ENCODE measurements at places on chromosomes 2 and 18. TPM values are rescaled to one million over a fixed set of nuclear protein-coding genes. Genes with fewer than 3 reads are reported as not detected.

GRCh38 chr2:136257893-136258292 is 139.9 kb upstream of the CXCR4 start:
- no peak overlapping the region for H3K4me3 ChIP-seq
- H3K27ac ChIP-seq: no peak overlapping the region
- peaks cover 2% of the 10 kb centered on the region for H3K4me1 ChIP-seq
- peaks cover 4% of the 10 kb centered on the region for H3K36me3 ChIP-seq

DNA sequence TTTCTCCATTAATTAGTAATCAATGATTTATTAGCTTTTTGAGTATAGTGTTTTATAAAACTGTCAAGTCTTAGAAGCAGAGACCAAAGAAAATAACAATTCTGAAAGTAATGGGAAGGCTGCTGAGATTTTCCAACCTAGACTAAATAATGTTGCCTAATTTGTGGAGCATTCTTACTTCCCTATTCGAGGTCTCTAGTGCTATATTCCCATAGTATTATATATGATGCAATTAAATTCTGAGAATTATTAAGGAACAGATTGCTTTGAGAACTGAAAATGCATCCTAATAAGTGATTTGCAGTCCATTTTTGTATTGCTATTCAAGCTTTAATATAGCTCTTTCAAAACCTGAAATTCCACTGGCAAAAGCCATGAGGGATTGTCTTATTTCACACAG is 27.7 kb upstream of the DOCK10 start:
- H3K4me1 ChIP-seq: peaks cover 14% of the 10 kb centered on the region
- H3K27me3 ChIP-seq: no peaks in the 10 kb centered on the region
- H3K36me3 ChIP-seq: peaks cover 25% of the 10 kb centered on the region
- H3K4me3 ChIP-seq: no peak overlapping the region

Gene DNAJC5G
- not detected for total RNA-seq

GRCh38 chr2:200930947-200931626 is 32.4 kb downstream of the ORC2 start:
- H3K27me3 ChIP-seq: no peaks in the 10 kb centered on the region
- peaks cover 34% of the 10 kb centered on the region for H3K36me3 ChIP-seq
- H3K4me1 ChIP-seq: no peaks in the 10 kb centered on the region
- no peak overlapping the region for H3K27ac ChIP-seq

GRCh38 chr18:25834061-25834460 is 256.4 kb downstream of the SS18 start:
- no peak for DNase-seq
- no peaks in the 10 kb centered on the region for H3K27me3 ChIP-seq
- no peaks in the 10 kb centered on the region for H3K36me3 ChIP-seq
- no peaks in the 10 kb centered on the region for H3K4me1 ChIP-seq
- no peak overlapping the region for H3K27ac ChIP-seq

- peaks cover 9% of the 10 kb centered on the region for H3K27me3 ChIP-seq
- no peaks in the 10 kb centered on the region for H3K36me3 ChIP-seq
- DNase-seq: no peak
- no peak overlapping the region for H3K27ac ChIP-seq
- H3K4me1 ChIP-seq: no peaks in the 10 kb centered on the region
- no peak overlapping the region for H3K4me3 ChIP-seq
Observed at GRCh38 chr2:179311101-179311500, 46.5 kb upstream of the SESTD1 start.

GRCh38 chr2:181174611-181175580 is 194.5 kb downstream of the UBE2E3 start:
- no peak overlapping the region for H3K4me3 ChIP-seq
- no peaks in the 10 kb centered on the region for H3K27me3 ChIP-seq
- no peak overlapping the region for H3K27ac ChIP-seq
- peaks cover 32% of the 10 kb centered on the region for H3K36me3 ChIP-seq
- H3K4me1 ChIP-seq: peaks cover 48% of the 10 kb centered on the region

Gene MC4R
- not detected for total RNA-seq

Gene UGT1A5
- total RNA-seq: not detected

DNA sequence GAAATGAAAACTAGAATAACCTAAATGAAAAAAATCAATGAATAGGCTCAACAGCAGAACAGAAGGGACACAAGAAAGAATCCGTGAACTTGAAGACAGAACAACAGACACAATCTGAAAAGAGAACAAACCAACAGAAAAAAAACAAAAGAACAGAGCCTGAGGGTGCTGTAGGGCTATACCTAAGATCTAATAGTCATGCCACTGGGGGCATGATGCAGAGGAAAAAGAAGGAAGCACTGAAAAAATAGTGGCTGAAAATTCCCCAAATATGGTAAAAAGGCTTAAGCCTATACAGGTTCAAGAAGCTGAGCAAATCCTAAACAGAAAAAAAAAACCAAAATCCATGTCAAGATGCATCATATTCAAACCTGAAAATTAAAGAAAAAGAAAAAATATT is 50.3 kb downstream of the KANSL3 start:
- peaks cover 48% of the 10 kb centered on the region for H3K36me3 ChIP-seq
- H3K27ac ChIP-seq: peak overlapping the region; percentile 57
- H3K4me3 ChIP-seq: no peak overlapping the region
- no peaks in the 10 kb centered on the region for H3K27me3 ChIP-seq

DNA sequence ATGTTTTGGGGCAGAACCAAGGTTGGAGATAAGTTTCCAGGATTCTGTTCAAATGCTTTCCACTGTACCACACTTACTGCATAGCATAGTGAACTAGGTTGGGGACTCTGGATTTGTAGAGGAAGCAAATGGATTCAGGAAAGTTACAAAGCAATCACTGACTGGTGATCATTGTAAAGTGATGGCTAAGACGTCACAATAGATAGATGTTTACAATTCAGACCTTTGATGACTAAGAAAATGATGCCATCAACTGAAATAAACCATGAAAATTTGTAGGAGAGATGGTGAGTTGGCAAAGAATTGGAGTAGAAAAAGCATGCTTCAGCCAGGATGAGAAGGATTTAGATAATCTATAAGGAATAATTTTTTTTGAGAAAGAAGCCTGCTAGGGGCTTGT is 178.0 kb downstream of the UBE2E3 start:
- no peak overlapping the region for H3K27ac ChIP-seq
- H3K4me3 ChIP-seq: no peak overlapping the region
- H3K4me1 ChIP-seq: peaks cover 12% of the 10 kb centered on the region
- peaks cover 40% of the 10 kb centered on the region for H3K36me3 ChIP-seq

GRCh38 chr18:72867746-72868584 is at the start of gene NETO1:
Gene NETO1 (minus strand): TSS chr18:72867987. CDS start chr18:72867291, 696 bp downstream.
- H3K27me3 ChIP-seq: peaks cover 30% of the 10 kb centered on the region
- H3K4me3 ChIP-seq: no peak within 1 kb of the TSS
- DNase-seq: no peak
- H3K36me3 ChIP-seq: no peaks in the 10 kb centered on the region
- H3K27ac ChIP-seq: no peak within 1 kb of the TSS
- no peaks in the 10 kb centered on the region for H3K4me1 ChIP-seq

Gene PJVK
- 2.2 TPM for total RNA-seq

- no peaks in the 10 kb centered on the region for H3K36me3 ChIP-seq
- no peak overlapping the region for H3K4me3 ChIP-seq
- no peak for DNase-seq
- H3K27me3 ChIP-seq: no peaks in the 10 kb centered on the region
- H3K27ac ChIP-seq: no peak overlapping the region
- H3K4me1 ChIP-seq: no peaks in the 10 kb centered on the region
Observed at GRCh38 chr2:40725040-40725439, 273.1 kb upstream of the SLC8A1 start.

Gene DAW1
- not detected for total RNA-seq

- no peaks in the 10 kb centered on the region for H3K27me3 ChIP-seq
- no peaks in the 10 kb centered on the region for H3K36me3 ChIP-seq
- no peaks in the 10 kb centered on the region for H3K4me1 ChIP-seq
- no peak overlapping the region for H3K27ac ChIP-seq
- no peak for DNase-seq
Observed at GRCh38 chr2:34664266-34664665, 1065.2 kb upstream of the FAM98A start.

DNA sequence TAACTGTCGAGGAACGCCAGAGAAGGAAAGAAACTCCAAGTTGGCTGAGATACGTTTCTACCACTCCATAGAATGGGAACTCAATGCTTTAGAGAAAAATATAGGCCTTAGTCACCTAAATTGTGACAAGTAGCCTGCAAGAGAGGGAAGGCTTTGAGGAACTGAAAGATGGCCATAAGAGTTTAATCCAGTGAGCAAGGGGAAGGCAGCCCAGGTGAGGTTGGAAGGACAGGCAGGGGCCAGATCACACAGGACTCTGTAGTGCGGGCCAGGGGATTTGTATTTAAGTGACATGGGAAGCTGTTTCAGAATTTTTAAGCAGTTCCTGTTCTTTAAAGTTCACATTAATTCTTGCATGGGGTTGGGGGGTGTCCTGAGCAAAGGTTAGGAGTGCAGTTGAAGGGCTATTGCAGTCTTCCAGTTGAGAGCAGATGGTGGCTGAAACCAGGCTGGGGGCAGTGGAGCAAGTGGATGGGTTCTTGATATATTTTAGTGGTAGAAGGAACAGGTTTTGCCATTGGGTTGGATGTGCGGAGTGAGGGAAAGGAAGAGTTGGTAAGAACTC is 138.9 kb upstream of the PELI1 start:
- no peak overlapping the region for H3K4me3 ChIP-seq
- no peaks in the 10 kb centered on the region for H3K36me3 ChIP-seq
- no peak for DNase-seq
- peaks cover 3% of the 10 kb centered on the region for H3K4me1 ChIP-seq
- peaks cover under 1% of the 10 kb centered on the region for H3K27me3 ChIP-seq

- no peaks in the 10 kb centered on the region for H3K36me3 ChIP-seq
- DNase-seq: no peak
- no peaks in the 10 kb centered on the region for H3K4me1 ChIP-seq
- H3K4me3 ChIP-seq: no peak overlapping the region
- H3K27ac ChIP-seq: no peak overlapping the region
Observed at GRCh38 chr18:37967261-37967660, 401.7 kb upstream of the CELF4 start.

Gene SLC8A1
- total RNA-seq: 0.50 TPM

DNA sequence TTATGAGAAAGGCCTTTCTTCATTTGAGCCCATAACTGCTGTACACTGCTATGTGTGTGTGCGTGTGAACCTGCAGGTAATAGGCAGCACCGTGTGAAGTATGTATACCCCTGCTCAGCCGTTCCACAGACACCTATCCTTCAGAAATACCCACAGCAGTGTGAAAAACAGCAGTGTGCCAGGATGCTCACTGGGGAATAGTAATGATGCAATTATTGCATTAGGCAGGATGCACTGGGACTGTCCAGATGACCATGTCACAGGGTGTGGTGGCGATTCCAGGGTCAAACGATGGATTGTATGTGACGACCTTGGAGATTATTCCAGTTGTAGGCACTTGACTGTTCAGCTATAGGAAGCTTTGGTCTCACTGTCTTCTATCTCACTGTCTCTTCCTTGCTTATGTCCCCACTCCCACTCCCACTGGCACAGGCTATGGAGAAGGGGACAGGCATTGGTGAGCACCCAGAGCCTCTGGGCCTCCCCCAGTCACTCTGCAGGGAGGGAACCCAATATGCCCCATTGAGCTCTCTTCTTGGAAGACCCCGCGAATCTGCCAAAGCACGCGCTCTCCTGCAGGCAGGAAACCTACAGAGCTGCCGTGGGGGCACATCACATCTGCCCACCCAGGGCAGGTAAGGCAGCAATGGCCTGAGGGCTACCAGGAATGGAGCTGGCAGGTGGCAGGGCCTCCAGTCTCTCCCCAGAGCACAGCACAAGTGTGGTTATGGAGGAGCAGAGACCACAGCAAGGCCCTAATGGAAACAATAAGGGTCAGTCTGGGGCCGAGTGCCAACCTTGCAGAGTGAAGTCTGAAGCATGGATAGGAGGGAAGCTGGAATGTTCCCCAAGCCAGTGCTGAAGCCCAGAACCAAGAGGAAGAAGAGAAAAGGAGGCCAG is 518.9 kb upstream of the RAB6C start:
- H3K36me3 ChIP-seq: no peaks in the 10 kb centered on the region
- no peaks in the 10 kb centered on the region for H3K27me3 ChIP-seq
- DNase-seq: no peak
- no peak overlapping the region for H3K4me3 ChIP-seq
- no peak overlapping the region for H3K27ac ChIP-seq
- H3K4me1 ChIP-seq: no peaks in the 10 kb centered on the region

GRCh38 chr2:79576451-79576850 is 63.6 kb downstream of the CTNNA2 start:
- H3K4me1 ChIP-seq: no peaks in the 10 kb centered on the region
- no peaks in the 10 kb centered on the region for H3K36me3 ChIP-seq
- no peaks in the 10 kb centered on the region for H3K27me3 ChIP-seq
- no peak for DNase-seq
- no peak overlapping the region for H3K4me3 ChIP-seq
- no peak overlapping the region for H3K27ac ChIP-seq

GRCh38 chr2:35973737-35974132 is 381.8 kb upstream of the CRIM1 start:
- peaks cover 24% of the 10 kb centered on the region for H3K27me3 ChIP-seq
- peaks cover 3% of the 10 kb centered on the region for H3K4me1 ChIP-seq
- no peak for DNase-seq

GRCh38 chr2:218444692-218445357 is 25.9 kb downstream of the VIL1 start:
- H3K27ac ChIP-seq: peak overlapping the region; percentile 58
- no peak for DNase-seq
- H3K36me3 ChIP-seq: peaks cover 15% of the 10 kb centered on the region
- peaks cover 4% of the 10 kb centered on the region for H3K4me1 ChIP-seq
- H3K27me3 ChIP-seq: no peaks in the 10 kb centered on the region

- H3K36me3 ChIP-seq: peaks cover 34% of the 10 kb centered on the region
- H3K4me1 ChIP-seq: no peaks in the 10 kb centered on the region
- H3K27ac ChIP-seq: no peak overlapping the region
- H3K4me3 ChIP-seq: no peak overlapping the region
- no peak for DNase-seq
Observed at GRCh38 chr18:22987547-22988189, 54.5 kb downstream of the RBBP8 start.

- no peaks in the 10 kb centered on the region for H3K27me3 ChIP-seq
- DNase-seq: no peak
- no peak overlapping the region for H3K27ac ChIP-seq
- H3K4me1 ChIP-seq: peaks cover 3% of the 10 kb centered on the region
Observed at GRCh38 chr2:143698888-143699570, 569.8 kb downstream of the ARHGAP15 start.

DNA sequence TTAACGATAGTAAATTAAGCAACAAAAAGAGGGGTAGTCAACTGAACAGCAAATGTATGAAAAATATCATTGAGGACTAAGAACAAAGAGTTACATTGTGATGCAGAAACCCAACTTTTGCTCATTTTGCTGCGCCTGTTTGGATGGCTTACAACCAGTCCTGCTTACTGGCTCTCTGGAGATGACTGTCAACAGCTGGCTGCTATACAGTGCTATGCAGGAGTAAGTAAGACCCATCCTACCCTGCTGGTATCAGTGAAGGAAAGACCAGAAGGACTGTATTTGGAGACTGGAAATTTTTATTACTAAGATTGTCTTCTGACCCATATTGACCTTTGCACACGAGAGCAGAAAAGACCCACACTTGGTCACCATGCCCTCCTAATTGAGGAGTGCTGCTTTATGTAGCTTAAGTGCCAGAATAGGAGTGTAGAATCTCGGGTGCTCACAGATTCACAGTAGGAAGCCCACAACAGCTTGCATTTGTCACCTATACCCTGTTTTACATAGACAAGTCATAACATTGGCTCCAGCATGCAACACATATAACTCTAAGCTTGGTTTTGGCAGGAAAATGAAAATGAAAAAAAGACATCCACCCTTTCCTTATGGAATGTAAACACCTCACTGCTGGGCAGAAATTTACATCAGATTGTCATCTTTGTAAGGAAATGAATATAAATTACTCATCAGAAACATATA is 1915.0 kb upstream of the CELF4 start:
- no peak overlapping the region for H3K4me3 ChIP-seq
- no peaks in the 10 kb centered on the region for H3K27me3 ChIP-seq
- no peak for DNase-seq

Gene FAM98A
- 30.1 TPM for total RNA-seq

Gene SERPINB11
- not detected for total RNA-seq

GRCh38 chr2:220779931-220780330 is 792.2 kb downstream of the EPHA4 start:
- no peak overlapping the region for H3K27ac ChIP-seq
- H3K27me3 ChIP-seq: no peaks in the 10 kb centered on the region
- DNase-seq: no peak
- H3K4me1 ChIP-seq: no peaks in the 10 kb centered on the region
- no peak overlapping the region for H3K4me3 ChIP-seq

Gene NT5DC4
- not detected for total RNA-seq

Measured in activated CD4-positive, alpha-beta T cell treated with anti-CD3 and anti-CD28 coated beads, Interleukin-2, amount 10 ng/mL, durations not matched to agents 7 days and 5 days (primary cell).